Effector CD8-positive, alpha-beta T cell (primary cell): ENCODE measurements at places on chromosomes 11 and 22.
A peak's percentile ranks its signal among the peaks of the same experiment; 100 is the strongest.

DNA sequence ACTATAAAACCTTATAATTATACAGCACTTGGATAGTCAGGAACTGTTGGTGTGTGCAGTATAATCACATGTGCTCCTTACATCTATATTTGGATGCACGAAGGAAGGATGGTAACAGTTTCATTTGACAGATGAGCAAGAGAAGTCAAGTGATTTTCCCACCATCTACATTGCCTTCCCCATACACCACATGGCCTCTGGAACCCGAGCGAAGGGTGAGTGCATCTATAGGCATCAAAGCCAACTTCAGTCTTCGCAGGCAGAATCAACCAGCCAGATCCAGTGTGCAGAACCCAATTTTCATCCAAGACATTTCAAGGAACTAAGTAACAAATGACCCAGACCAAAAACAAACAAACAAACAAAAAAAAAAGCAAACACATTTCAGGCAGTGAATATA is 85.1 kb upstream of the BLID start:
- DNase-seq = no peak

GRCh38 chr22:35742342-35743100 is 24.8 kb downstream of the APOL5 start:
- DNase-seq = no peak

DNA sequence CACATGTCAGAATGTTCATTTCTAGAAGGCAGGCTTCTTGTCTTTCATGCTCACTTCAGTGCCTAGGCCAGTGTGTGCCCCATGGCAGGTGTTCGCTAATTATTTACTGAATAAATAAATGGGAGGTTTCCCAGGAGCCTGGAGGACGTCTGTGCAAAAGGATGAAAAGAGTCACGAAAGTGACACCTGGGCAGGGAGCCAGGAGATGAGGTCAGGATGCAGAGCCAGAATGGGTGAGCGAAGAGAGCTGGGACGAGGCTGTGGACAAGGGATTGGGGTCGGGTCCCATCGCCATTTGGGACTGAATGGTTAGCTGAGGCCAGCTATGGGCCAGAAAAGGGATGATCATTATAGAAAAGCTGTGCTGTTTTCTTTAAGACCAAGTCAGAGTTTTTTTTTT is 560.4 kb downstream of the TBC1D22A start:
- no peak for DNase-seq

GRCh38 chr11:117189191-117189940 is 9.8 kb upstream of the TAGLN start:
- DNase-seq = no peak

DNA sequence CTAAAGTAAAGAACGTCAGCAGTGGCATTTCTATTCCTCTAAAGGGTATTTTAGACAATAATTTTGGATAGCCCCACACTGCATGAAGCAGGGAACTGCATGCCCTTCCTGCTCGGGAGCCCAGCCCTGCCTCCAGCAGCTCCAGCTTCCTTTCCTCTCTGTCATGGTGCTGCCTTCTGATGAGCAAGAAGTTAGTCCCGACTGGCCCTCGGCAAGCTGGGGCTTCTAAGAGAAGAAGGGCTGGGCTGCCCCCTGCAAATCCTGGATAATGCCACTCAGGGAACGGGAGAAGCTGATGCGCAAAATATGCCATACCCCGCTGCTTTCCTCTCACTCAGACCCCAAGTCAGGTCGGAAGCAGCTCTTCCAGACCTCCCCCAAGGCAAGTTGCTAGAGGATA is 296.4 kb downstream of the ETS1 start:
- DNase-seq = no peak

DNA sequence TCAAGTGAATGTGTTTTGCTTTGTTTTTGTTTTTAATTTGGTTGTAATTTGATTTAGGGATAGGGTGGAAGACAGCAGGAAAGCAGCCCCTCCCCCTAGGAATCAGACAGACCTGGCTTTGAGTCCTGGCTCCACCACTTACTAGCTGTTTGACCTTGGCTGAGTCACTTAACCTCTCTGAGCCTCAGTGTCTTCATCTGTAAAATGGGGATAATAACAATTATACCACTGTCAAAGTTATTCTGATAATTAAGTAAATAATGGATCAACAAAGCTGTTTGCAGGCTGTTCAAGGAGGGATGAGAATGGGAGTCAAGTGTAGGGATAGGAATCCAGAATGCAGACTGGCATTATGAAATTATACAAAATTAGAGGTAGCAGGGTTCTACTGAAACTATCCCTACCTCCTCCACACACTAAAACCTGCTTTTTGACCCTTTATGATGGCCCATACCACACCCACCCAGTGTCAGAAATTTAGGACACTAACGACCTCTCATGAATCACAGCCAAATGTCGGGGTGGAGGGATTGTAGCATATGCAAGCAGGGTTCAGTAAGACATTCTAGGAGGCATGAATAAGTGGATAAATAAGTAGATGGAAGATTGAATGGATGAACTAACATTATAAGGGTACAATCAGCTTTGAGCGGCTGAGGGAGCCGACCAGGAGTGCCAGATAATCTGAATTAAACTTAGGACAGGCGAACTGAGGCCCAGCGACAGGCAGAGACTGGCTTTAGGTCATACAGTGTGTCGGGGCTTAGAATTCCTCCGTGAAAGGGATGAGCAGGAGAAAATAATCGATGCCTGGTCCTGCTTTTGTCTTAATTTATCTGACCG is 974 bp downstream of the ANAPC15 start:
- no peak for DNase-seq

- DNase-seq = peak; percentile 65
These were observed 13.7 kb upstream of the SEC14L3 start for GRCh38 chr22:30485362-30485988.

- no peak for DNase-seq
These were observed 7.4 kb downstream of the SLN start for GRCh38 chr11:107704451-107704850.

- no peak for DNase-seq
These were observed 43.0 kb upstream of the WT1 start for GRCh38 chr11:32478277-32478731.

DNA sequence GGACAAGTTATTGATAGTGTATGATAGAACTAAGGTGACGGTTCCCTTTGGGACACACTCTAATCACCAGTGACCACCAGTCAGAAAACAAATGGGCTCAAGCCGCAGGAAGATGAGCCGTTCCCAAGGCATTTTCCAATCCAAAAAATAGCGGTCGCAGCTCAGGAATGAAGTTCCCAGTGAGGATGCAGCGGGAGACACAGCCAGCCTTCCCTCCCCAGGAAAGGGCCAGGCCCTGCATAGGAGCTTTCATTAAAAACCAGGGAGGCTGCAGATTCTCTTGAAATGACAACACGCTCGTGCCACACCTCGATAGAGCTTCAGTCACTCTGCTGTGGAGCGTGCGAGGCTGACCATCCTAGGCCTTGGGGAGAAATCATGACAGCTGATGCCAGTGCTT is 65.8 kb upstream of the WNT7B start:
- no peak for DNase-seq

- no peak for DNase-seq
These were observed 16.1 kb upstream of the TPP1 start for GRCh38 chr11:6635082-6635932.

DNA sequence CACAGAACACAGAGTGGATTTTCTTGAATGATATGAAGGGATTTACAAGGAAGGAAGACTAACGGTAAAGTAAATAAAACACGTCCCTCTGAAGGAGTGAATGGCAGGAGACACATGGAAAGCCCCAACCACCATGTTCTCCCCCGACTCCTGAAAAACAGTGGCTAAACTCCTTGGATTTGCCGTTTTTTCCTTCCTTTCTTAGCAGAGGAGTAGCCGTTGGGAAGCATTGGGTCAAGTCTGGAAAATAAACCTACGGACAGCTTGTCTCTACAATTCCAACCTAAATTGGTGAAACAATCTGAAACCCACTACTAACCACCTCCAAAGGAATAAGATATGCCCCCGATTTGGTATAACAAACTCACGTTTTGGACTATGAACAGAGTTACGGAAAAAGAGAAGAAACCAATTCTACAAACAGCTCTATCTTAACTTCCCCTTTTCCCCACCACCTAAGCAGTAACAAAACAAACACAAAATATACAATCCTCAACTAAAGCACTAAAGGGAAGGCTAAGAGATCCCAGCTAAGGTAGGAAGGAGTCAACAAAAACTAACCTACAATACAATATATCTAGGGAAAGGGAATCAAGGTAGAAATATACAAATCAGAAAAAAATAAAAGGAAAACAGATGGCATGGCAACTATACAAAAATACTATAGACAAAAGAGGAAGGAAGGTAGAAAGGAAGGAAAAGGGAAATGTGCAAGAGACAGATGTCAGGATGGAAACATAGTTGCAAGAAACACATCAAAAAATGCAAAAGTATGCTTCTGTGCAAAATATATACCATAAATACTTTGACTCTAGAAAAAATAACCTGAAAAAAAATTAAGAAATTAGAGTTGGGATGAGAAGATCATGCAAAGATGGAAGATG is 43.8 kb upstream of the LYVE1 start:
- no peak for DNase-seq

- no peak for DNase-seq
These were observed 11.3 kb downstream of the CECR2 start for GRCh38 chr22:17380359-17381087.

DNA sequence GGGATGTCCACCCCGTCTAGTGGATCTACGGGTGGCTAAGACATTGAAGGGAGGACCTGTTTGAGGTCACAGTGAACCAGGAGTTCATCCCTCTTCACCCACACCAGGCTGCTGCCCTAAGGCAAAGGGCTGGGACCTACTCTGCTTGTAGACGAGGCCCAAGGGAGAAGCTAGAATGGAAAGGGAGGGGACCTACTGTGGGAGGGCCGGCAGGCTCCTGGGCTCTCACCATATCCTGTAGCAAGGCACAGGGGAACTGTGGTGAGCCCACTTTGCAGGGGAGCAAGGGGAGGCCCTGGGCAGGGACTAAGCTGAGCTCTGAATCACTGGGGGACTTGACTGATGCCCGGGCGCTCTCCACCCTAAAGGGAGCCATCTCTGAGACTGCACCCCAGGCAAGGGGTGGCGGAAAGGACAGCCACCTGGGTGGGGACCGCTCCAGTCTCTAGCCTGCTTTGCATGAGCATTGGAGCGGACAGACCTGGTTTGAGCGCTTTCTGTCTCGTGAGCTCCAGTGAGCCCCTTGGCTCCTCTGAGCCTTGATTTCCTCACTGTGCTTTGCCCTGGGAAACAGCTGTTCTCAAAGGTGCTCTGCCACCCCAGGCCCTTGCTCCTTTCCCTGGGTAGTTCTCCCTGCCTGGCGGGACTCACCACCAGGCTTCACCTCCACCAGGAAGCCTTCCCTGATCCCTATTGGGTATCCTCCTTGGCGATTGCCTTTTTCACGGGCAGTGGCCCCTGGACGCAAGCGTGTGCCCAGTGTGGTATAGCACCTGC is 24.2 kb downstream of the PARVG start:
- DNase-seq = no peak

GRCh38 chr22:24969560-24970301 is 17.2 kb downstream of the KIAA1671 start:
- DNase-seq = no peak

GRCh38 chr11:91802475-91802874 is 422.1 kb upstream of the FAT3 start:
- DNase-seq = no peak

GRCh38 chr22:28710576-28711191 is 30.9 kb downstream of the CHEK2 start:
- no peak for DNase-seq

DNA sequence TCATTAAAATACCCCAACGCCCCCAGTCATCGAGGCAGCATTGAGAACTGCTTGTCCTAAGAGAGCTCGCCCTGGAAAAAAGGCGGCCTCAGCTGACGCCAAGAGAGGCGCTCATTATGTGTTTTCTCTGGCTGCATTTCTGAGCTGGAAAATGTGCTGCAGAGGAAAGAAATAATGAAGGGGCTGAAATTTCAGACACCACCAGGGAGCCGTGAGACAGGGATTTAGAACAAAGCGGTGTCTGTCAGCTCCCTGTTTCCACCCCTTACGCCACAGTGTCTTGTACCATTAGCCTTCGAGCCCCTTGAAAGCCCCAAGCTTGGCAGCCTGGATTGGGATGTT is 14.4 kb downstream of the USH1C start:
- DNase-seq = no peak

GRCh38 chr11:119427279-119427678 is 4.3 kb upstream of the THY1 start:
- DNase-seq = no peak

DNA sequence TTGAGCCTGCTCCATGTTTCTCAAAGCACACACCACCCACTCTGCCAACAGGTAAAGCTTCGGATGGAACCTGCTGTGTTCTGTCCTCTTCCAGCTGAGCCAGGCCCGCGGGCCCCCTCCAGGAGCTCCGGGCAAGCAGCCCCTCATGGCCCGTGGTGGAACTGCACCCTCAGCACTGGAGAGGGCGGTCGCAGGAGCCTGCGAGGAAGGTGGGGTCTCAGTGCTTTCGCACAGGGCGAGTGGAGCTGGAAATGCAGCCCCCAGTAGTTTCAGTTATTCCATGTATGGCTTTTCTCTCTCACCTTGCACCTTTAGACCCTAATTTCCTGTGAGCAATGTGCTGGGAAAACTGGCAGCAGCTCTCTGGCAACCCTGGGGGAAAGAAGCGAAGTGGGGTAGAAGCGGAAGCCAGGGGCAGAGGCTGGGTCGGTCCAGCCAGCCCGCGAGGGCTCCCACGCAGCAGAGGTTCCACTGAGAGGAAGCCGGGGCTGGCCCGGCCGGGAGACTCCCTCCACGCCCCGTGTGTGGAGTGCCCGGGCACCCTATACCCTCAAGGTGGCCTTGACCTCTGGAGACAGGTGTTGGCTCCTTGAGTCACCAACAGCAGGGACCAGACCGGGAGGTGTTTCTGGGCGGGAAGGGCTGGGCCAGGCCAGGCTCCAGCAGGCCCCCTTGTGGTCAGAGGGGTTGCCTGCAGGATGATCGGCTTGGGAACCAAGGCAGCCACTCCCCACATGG is 119.9 kb upstream of the TMEM45B start:
- peak; percentile 49 for DNase-seq

GRCh38 chr11:10674911-10675440 is 18.6 kb downstream of the IRAG1 start:
- no peak for DNase-seq

DNA sequence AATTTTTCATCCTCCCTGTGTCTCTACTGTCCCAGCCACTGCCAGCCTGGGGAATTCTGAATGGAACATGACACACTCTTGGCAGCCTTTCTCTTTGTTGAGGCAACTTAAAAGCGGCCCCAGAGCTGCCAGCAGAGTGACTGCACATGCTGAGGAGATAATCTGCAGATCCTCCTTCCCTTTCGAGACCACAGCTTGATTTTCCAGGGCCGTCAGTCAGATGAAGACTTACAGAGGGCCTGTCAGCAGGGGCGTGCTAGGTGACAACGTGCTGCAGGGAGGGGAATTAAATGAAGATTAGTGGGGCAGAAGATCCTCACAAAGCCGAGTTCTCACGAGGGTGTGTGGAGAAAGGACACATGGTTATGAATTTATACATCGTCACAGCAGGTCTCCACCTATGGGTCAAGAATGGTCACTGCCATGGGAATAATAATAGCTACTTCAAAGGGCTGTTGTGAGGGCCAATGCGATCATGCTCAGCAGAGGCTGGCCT is 193.5 kb upstream of the PITPNB start:
- DNase-seq = no peak

DNA sequence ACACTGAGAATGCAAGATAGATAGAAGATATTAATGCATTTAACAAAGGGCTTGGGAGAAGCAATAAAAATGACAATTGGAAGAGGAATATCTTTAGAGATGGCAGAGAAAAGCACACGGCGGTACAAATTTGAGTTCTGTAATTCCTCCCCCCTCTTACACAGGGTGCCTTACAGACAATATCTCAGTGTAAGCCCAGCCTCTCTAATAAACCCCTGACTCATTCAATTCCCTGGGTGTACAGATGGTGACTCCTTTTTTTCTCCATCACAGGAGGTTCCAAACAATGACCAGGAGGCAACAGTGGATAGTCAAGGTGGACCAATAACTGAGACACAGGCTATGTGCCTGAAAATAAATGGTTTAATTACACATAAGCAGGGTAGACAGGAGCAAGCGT is 598.6 kb downstream of the OPCML start:
- no peak for DNase-seq
